ENCODE measurements at places on chromosomes 3 and 15.

- DNase-seq = no peak
Measured at GRCh38 chr3:173065543-173065981, 75.5 kb downstream of the SPATA16 start.

GRCh38 chr15:44414001-44414400 is 13.4 kb upstream of the CTDSPL2 start:
- no peak for DNase-seq

DNA sequence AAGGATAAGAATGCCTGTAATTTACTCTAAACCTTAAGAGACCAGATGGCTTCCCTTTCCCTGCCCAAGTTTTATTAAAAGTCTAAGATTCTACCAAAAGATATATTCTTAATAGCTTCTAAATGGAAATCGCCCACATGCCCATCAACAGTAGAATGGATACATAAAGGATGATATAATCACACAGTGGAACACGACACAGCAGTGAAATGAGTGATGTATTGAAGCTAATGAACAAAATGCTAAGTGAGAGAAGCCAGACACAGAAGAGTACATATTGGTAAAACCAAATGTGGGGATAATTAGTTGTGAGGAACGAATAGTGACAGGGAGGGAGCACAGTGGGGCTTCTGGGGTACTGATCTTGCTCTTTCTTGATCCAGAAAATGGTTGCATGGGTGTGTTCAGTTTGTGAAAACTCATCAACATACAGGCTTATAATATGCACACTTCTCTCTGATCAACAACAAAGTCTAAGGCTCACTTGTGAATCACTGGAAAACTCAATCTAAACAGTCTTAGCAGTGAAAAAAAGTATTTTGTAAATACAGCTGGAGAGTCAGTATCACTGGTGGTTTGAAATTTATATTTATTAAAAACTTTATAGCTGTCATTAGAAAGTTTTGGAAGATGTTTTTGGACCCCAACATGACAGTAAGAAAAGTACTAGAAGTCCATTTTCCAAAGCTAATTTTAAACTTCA is 170.7 kb upstream of the FAM3D start:
- no peak for DNase-seq

DNA sequence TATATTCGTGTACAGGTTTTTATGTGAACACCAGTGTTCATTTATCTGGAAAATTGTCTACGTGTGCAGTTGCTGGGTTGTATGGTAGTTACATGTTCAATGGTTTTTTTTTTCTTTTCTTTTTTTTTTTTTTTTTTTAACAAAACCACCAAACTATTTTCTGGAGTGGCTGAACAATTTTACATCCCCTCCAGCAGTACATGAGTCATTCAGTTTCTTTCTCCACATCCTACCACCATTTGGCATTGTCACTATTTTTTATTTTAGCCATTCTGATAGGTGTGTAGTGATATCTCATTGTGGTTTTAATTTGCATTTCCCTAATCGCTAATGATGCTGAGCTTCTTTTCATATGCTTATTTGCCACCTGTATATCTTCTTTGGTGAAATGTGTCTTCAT is 256.3 kb upstream of the EOMES start:
- no peak for DNase-seq

Data from activated T-cell treated with anti-CD3 and anti-CD28 coated beads for 4 hours (primary cell).